ENCODE measurements at places on chromosomes 7 and 10.

- DNase-seq: no peak
These were observed 21.6 kb upstream of the ZNF37A start for GRCh38 chr10:38072552-38072951.

DNA sequence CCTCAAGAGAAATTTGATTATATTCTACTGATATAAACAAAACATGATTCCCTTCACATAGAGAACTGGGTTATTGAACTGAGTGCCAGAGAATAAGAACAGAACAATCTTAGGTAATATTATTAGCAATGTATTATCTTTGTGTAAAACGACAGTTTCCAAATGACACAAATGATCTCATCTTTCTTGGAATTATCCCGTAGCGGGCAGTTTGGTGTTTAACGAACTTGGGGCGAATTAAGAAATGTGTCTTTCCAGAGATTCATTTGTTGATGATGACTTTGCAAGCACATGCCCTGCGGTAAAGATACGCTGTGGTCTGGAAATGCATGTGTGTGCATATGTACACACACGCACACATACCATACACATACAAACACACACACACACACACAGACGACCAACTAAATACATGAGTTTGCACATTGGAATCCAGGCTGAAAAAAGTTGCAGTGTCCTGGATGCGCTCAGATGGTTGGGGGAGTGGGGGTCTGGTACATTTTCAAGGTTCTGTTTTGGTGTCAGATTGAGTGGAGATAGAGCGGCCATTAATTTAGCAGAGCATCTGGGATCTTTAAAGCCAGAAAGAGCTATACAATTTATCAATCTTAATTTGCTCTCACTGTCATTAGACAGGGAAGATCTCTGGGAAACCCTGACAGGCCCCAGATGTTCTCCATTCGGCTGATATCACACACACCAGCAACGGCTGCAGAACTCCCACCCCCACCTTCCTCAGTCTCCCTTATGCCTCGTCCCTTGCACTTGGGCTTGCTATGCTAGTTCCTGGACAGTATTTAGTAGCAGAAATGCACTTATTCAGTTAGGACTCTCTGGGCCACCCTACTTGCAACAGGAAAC, 112.4 kb upstream of the FAM171A1 start:
- DNase-seq: no peak

DNA sequence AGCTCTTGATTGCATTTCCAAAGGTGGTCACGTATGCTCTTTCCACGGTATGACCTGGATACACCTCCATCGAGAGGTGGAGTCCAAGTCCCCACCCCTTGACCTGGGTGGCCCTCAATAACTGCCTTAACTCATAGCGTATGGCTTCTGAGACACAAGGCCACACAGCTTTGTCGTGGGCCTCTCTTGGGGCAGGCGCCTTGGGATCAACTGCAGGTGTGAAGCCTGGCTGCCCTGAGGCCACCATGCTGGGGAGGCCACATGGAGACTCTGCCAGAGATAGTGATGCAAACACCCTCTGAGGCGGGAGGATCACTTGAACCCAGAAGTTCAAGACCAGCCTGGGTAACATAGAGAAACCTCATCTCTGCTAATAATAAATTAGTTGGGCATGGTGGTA, 30.7 kb upstream of the RASGEF1A start:
- DNase-seq: no peak

DNA sequence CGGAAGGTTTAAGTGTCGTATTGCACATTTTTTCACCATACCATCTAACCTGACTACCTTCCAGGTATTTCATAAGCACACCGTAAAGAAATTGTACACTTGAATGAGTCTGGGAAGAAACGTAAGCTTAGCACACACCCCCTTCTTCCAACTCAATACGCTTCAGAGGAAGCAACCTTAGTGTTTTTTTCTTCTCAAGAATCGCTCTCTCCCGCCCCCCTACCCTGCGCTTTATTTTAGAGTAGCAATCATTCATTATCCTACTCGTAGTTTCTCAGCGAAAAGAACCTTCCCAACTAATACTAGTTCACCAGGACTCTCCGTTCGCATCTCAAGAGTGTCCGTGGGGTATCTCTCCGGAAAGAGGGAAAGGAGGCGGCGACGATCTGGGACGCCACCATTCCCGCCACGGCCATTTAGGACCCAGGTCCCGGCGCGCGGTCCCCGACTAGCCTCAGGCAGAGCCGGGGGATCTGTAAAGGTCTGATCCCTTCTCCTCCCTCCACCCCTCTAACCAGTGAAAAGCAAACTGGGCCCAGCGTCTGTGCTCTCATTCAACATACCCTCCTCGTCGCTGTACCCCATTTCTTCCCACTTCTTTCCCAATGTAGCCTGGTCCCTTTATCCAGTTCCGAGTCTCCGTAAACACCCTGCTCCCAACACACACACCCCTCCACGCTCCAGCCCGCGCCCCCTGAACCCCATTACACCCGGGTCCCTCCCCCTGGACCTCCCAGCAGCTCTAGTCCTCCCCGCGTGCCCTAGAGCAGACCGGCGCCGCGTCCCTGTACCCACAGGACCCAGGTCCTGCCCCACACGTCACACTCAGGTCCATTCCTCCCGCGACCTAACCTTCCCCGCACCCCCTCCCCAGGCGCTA, 16.0 kb downstream of the MYOZ1 start:
- peak; percentile 74 for DNase-seq

GRCh38 chr7:132443761-132444520, 132.3 kb downstream of the PLXNA4 start:
- DNase-seq: no peak

DNA sequence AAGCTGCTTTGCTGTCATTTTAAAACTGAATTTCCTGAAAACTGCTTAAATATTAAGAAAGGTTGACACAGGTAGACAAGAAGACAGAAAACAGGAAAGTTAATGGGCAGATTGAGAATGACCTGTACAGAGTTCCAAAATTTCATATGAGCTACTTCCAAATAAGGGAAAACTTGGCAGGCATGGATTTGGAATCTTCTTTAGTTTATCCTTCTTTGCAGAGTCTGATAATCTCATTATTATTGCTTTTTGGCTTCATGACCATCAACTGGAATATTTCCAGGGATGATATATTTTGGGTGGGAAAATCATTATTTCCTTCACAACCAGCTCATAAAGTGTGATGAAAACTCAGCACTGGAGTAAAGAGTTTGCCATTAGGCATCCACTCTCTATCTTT, 346.5 kb upstream of the NPVF start:
- DNase-seq: no peak
